CD4-positive, alpha-beta T cell treated with Interleukin-15 for 4 hours (primary cell): ENCODE measurements at places on chromosomes 4 and X.

DNA sequence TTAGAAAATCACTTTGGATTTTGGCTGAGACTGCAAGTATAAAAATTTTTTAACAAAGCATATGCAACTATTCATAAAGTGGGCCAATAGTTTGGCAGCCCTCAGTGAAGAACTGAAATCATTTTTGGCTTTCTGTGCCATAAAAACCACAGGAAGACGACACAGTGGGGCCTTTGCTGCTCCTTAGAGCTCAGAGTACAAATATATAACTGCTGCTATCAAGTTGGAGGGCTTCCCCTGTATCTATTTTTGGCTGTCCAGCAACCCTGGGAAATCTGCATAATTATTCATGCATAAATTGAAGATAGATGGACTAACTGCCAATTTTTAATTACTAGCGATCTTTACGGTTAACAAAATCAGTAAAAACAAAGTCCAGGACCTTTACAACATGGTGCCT, 51.5 kb upstream of the FTHL17 start:
- DNase-seq, result no peak

DNA sequence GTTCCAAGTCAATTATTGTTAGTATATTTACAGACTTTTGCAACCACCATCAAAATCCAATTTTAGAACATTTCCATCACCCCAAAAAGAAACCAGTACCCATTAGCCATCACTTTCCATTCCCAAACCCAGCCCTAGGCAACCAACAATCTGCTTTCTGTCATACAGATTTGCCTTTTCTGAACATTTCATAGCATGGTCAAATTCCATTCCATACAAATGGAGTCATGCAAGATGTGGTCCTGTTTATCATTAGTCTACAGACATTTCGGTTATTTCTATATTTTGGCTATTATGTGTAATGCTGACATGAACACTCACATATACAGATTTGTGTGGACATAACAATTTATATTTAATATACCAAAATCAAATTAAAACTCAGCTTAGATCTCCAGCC, 508.7 kb downstream of the ZNF674 start:
- no peak for DNase-seq

- no peak for DNase-seq
These were observed 95.8 kb upstream of the NAP1L5 start for GRCh38 chr4:88793475-88793874.

GRCh38 chrX:153184787-153185186, 5.7 kb downstream of the MAGEA1 start:
- DNase-seq, result no peak

- no peak for DNase-seq
These were observed 324.1 kb upstream of the EMCN start for GRCh38 chr4:100841911-100842310.

DNA sequence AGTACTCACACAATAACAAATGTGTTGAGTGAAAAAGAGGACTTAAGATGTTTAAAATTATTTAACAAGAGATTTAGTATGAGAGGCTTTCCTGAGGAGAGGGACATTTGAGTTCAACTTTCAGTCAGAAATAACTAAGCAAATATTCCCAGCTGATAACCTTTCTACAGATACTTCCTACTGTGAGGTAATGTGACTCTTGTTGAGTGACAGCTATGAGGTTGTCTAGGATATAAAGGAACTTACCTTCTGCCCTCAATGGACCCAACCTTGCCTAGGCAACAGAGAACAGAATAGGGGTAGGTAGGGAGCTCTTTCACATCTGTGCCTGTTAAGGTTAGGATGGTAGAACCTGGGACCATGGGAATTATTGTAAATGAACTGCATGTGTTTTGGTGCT, 54.7 kb downstream of the GLUD2 start:
- DNase-seq, result no peak

DNA sequence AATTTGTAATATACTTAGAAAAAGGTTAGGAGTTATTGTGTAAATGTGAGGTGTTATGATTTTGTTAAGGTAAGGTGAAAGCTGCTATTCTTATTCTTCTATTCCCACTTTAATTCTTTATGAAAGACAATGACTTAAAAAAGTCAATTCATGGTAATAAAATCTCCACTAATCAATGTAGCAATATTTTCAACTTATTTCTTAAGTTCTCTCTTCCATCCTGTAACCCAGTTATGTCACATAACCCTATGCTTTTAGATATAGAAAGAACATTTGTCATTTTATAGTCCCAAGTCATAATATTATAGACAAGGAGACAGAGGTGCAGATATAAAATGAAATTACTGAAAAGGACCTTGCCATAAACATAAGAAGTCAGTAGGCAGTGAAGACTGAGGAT, 157.9 kb upstream of the SLC7A11 start:
- DNase-seq, result no peak

GRCh38 chr4:168398589-168398988, 80.0 kb upstream of the DDX60 start:
- DNase-seq, result no peak

DNA sequence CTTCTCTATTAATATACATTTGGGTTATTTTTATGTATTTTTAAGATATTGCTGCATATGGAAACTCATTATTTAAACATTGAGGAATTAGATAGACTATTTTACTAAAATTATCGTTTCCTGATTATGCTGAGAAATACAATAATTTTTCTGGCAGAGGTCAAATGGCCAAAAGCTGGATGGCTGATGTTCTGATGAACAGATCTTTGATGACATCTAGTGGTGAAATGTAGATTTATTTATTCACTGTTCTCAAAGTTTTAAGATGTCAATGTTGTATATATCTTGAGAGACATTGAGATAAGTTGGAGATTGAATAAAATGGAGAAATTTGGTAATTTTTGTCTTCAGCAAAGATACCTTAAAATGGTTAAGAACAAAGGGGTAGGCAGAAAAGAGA, 96.2 kb downstream of the UGT8 start:
- DNase-seq, result peak; percentile 6

DNA sequence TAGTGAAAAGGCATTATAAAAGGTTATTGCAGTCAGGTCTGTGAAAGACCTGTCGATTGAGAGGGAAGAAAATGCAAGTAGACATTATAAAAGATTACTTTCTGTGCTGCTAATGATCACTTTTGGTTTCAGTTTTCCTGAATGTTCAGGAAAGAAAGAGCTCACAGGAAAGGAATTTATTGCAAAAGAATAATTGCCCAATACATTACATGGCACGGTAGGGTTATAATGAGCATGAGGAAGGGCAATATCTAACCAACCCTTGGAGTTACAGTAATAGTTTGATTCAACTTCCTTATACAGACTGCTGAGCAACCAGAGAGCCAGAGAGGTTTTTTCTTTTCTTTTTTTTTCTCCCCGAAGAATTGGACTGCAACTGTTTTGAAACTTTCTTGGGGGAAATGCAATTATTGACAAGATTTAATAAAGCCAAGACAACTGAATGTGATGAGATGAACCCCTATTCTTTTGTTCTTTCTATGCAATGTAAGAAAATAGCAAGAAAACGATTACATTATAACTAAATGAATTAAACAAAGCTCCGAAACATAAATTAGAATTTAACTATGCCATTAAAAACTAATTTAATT, 247.0 kb downstream of the C4orf33 start:
- no peak for DNase-seq

- DNase-seq, result no peak
These were observed 18.1 kb upstream of the BMP2K start for GRCh38 chr4:78758085-78758484.

GRCh38 chr4:86878640-86879039, 13.6 kb downstream of the C4orf36 start:
- DNase-seq, result no peak

DNA sequence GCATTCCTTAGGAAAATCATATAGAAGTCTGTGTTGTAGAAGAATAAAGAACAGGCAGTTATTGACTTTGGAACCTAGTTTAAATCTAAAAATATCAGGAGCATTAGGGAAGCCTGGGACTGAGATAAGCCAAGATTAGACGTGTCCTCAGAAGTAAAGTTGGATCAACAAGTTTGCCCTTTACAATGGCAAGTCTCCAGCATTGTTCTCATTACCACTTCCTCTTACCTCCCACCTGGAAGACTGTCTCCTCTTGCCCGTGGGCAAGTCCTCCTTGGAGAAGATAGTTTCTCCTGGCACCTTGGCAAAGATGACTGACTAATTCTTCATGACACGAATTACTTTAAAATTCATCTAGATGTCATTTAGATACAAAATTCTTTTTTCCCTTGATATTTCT, 37.8 kb downstream of the CNKSR2 start:
- no peak for DNase-seq

DNA sequence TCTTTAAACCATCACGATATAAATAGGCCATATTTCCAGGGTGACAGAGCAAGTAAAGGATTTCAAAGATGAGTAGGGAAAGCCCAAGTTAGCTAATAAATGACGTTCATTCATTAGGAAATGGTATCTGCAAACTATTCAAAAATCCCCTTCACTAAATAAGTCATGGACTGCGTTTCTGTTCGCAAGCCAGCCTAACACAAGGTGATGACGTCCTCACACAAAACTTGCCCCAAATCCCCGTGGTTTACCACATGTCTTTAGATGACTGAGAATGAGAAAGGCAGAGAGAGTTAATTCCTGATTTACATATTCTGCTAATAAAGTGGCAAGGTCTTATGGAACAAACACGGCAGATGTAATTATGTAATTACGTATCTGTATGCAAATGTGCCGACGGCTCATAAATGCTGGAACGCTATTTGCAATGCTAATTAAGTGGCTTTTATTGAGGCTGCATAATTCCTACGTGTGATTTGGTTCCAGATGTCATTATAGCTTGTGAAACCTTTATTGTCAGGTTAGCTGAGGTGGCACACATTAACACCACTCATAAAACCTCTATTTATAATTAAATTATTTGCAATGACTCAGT, 437.7 kb upstream of the FRG1 start:
- DNase-seq, result no peak

DNA sequence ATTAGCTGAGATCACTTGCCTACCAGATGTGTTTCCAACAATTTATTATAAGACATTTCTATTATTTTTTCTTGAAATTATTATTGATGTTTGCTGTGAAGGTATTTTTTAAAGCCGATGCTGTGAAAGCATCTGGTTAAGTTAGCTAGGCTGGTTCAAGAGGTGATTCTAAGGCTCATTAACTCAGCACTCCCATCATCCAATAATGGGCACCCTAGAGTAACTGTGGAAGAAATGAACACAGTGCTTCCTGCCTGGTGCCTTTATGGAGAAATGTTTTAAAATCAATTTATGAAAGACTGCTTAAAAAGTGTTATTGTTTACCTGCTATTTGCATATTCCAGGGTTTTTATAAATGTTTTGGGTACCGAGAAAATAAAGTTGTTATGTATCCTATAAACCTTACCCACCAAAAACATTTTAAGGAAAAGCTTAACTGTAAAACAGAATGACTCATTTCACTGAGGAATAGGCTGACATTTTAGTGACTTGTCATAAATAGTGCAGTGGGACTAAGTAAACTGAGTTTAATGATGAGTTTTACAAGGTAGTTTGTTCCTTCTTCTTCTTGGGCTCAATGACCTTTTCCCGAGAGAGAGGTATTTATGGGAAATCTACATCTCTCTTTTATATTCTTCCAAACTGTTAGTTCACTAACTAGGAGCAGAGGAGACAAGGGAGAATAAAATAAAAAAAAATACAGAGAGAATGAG, 310.0 kb upstream of the AADAT start:
- no peak for DNase-seq

- DNase-seq, result no peak
These were observed 55.0 kb downstream of the ANXA3 start for GRCh38 chr4:78606530-78607095.

DNA sequence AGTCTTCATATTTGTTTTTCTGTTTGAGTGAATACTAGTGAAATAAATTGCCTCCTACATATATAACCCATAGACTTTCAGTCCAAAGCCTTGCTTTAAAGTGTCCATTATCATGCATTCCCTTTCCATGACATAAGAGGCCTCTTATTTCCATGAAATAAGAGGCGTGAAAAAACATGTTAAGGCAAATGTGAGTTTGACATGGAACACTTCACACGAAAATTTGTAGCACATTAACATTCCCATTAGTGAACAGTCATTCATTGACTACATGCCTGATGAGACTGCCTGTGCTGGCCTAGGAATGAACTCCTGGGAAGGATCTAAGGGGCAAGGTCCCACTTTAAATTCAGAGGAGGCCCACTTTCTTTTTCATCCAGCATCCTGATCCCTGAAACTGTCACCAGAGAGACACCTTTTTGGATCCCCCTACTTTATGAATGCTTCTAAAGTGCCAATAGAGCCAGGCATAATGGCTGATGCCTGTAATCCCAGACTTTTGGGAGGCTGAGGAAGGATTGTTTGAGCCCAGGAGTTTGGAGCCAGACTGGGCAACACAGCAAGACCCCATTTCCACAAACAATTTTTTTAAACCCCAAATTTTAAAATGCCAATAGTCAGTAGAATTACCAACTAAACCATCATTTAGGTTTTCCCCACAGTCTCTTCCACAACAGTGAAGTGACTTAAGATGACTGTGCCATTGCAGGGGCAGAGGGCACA, 6.7 kb downstream of the RTL8B start:
- no peak for DNase-seq

GRCh38 chr4:63361628-63362027, 1047.6 kb downstream of the TECRL start:
- no peak for DNase-seq

GRCh38 chr4:75605928-75606327, 24.4 kb downstream of the CDKL2 start:
- no peak for DNase-seq

GRCh38 chr4:186294160-186294559, 28.2 kb downstream of the F11 start:
- no peak for DNase-seq

DNA sequence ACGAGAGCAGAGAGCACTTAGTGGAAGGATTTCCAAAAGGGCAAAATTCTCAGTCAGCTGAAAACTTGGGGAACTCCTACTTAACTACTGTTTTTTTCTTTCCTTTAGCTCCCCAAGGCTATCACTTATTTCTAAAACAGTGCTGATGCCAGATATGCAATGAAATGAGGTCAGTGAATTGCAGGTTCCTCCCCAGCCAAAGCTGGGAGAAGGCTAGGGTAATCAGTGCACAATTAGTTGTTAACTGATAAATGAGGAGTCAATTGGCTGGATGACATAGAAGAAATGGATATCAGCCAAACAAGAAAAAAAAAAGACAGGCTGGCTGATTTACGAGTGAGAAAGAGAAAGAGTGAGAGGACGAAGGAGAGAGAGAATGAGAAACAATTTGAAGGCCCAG, 195.6 kb downstream of the GPC3 start:
- no peak for DNase-seq

DNA sequence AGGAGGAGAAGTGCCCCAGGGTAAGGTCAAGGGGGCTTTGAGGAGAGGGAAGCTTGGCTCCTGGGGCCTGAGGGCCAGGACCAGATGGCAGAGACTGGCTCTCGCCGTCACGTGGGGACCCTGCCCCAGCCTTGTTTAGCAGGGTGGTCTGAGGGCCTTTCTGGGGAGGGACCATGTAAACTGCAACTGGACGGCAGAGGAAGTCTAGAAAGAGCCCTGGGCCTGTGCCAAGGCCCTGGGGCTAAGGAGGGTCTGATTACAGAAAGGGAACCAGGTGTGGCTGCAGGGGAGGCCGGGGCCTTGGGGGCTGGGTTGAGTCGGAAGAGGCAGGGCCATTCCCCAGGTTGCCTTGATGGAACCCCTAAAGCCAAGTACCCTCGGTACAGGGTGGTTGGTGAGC, 1.8 kb upstream of the HGFAC start:
- DNase-seq, result no peak
